ENCODE measurements at places on chromosomes 7 and 10.

DNA sequence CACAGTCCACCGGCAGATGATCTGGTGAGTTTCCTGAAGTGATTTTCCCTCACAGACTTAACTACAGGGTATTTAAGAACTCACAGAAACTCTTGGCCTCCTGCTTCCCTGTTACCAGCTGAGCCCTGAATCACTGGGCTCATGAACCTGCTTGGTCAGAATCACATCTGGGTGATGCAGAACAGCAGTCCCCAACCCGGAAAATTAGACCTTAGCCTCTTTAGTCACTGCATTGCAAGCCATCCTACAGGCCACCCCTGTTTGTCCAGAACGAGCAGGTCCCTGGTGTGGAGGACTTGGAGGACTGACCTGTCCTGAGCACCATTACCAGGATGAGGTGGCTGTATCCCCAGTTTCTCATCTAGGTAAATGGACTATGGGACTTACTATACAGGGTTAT, 539.2 kb downstream of the TNS3 start:
- DNase-seq, result no peak

GRCh38 chr7:30893357-30893756, 18.3 kb upstream of the AQP1 start:
- DNase-seq, result no peak

GRCh38 chr7:585229-585711, 65.6 kb upstream of the PDGFA start:
- DNase-seq, result no peak

DNA sequence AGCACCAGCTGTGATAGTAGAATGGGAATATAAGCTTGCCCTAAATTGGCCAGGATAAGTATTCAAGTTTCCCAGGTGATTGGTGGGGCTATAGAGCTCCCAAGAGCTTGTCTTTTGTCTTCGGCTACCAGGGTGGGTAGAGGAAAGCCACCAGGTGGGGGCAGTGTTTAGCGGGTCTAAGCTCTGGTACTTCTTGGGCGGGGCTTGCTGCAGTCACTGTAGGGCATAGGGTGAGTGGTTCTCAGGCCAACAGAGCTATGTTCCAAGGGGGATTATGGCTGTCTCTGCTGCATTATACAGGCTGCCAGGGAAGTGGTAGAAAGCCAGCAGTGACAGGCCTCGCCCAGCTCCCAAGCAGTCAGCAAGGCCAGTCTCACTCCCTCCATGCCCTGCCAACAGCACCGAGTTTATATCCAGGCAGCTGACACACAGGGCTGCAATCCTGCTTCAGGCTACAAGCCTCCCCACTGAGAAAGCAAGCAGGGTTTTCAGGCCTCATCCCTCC, 110.7 kb downstream of the ZNF467 start:
- DNase-seq, result peak; percentile 75

DNA sequence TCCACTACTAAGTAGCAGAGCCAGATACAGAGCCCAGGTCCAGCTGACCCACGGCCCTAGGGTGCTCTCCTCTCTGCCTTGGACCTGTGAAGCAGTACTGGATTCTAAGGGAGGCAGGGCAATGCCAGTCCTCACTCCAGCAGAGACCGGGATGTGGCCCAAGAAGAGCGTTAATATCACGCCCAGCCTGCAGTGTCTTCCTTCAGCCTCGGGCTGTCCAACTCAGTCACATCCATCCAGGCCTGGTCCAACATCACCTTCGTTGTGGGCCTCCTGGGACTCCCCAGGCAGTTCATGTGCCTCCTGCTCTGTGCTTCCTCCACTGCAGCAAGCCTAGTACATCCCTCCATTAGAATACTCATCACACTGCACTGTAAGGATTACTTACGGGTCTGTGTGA, 114.5 kb downstream of the GRID1 start:
- DNase-seq, result no peak

- DNase-seq, result no peak
These were observed 311.4 kb downstream of the ADARB2 start for GRCh38 chr10:1425879-1426278.

GRCh38 chr10:49023071-49023470, 83.4 kb upstream of the LRRC18 start:
- DNase-seq, result no peak

GRCh38 chr10:23656735-23657134, 217.9 kb downstream of the OTUD1 start:
- peak; percentile 12 for DNase-seq

DNA sequence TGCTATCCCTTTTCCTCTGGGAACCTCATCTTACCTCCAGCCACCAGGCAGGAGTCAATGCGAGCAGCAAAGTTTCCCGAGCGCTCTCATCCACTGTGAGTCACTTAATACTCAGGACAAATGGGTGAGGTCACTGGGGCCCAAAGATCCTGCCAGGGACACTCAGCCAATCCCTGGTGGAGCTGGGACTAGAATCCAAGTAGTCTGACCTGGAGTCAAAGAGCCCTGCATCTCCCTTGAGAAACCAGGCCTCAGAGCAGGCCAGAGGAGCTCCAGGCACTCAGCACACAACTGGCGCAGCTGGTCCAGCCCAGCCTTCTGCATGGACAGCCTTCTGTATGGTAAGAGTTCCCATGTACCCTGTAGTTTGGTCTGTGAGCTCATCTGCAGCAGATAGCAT, 142.3 kb downstream of the MAPK8 start:
- no peak for DNase-seq

Measured in pons (tissue), 1 donor.